ENCODE measurements at places on chromosomes 13 and 19. TPM values are rescaled to one million over a fixed set of nuclear protein-coding genes. Genes with fewer than 3 reads are reported as not detected.

The DMPK gene
- total RNA-seq: 192 TPM

The BICRA gene
- 19.9 TPM for total RNA-seq

The COX6B2 gene
- total RNA-seq: not detected

The CEACAM7 gene
- not detected for total RNA-seq

- peaks cover 4% of the 10 kb centered on the region for H3K27me3 ChIP-seq
- no peak overlapping the region for H3K27ac ChIP-seq
- peaks cover 51% of the 10 kb centered on the region for H3K4me1 ChIP-seq
- peak overlapping the region; percentile 87 for H3K4me3 ChIP-seq
- no peaks in the 10 kb centered on the region for H3K36me3 ChIP-seq
Observed at GRCh38 chr19:4911314-4911713, 2.0 kb downstream of the UHRF1 start.

DNA sequence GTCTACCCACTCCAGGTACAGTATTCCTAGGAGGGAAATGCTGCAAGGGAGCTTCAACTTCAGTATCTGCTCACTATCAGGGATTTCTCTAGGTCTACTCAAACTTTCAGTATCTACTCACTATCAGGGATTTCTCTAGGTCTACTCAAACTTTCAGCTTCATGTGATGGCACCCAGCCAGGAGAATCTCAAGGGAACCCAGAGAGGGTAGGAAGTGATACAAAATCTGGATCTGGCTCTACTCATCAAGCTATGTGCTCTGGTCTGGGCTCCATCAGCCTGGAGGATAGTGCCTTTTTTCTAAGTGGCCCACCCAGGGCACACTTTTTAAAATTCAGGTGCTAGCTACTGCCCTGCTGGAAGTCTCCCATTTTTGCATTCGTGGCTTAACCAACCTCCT is 52.3 kb upstream of the FNDC3A start:
- H3K4me3 ChIP-seq: no peak overlapping the region
- H3K36me3 ChIP-seq: no peaks in the 10 kb centered on the region
- no peak for DNase-seq
- H3K27ac ChIP-seq: no peak overlapping the region

DNA sequence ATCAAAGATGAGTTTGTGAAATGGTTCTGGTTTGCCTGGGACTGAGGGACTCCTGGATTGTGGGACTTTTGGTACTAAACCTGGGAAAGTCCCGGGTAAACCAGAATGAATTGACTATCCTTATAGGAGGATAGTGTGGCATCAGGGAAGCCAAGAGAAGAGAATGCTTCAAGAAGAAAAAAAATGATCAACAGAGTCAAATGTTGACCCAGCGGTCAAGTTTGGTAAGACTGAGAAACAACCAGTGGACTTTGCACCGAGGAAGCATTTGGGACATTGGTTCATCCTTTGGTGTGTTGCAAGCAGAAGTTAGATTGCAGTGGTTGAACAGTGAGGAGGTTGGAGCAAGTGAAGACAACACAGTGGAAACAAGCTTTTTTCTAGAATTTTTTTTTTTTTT is 33.5 kb downstream of the CLEC17A start:
- no peaks in the 10 kb centered on the region for H3K4me1 ChIP-seq
- H3K36me3 ChIP-seq: no peaks in the 10 kb centered on the region
- H3K27me3 ChIP-seq: no peaks in the 10 kb centered on the region
- no peak overlapping the region for H3K27ac ChIP-seq
- peak; percentile 31 for DNase-seq

DNA sequence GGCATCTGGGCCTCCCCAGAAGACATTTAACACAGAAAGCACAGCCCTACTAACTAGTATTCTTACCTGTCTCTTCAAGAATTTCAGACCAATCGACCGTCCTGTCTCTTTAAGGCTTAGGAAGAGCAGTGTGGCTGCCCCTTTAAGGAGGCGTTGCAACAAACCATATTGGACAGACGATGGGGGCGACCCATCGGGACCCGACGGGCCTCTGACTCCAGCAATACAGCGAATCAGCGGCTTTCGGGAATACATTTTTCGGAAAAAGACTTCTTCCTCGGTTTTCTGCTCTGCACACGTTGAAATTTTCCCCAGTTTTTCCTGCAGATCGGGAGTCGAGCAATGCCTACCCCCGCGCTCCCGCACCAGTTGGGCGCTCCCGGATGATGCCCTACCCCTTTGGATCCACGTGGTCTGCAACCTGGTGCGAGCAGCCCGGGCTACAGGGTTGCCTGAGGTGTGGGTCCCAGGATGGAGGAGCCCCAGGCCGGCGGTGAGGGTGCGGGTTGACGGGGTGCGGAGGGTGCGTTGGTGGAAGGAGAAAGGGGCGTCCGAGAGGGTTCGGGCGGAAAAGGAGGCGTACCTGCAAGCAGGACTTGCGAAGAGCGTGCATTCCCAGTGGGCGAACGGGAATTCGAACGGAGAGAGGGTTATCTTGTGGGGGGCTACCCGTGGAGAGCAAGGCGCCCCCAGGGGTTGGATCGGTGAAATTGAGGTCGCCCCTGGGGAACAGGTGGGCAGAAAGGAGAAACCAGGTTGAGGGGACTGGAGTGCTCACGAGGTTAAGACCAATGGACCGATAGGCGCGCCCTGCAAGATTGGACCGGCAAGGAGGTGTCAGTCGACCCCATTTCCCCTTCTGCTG is at the start of gene POLR1G:
POLR1G (plus strand) TSS at position 419 of the 865 bp plus-strand sequence; CDS start at position 472, 53 bp downstream.
- no peaks in the 10 kb centered on the region for H3K27me3 ChIP-seq
- H3K36me3 ChIP-seq: no peaks in the 10 kb centered on the region

DNA sequence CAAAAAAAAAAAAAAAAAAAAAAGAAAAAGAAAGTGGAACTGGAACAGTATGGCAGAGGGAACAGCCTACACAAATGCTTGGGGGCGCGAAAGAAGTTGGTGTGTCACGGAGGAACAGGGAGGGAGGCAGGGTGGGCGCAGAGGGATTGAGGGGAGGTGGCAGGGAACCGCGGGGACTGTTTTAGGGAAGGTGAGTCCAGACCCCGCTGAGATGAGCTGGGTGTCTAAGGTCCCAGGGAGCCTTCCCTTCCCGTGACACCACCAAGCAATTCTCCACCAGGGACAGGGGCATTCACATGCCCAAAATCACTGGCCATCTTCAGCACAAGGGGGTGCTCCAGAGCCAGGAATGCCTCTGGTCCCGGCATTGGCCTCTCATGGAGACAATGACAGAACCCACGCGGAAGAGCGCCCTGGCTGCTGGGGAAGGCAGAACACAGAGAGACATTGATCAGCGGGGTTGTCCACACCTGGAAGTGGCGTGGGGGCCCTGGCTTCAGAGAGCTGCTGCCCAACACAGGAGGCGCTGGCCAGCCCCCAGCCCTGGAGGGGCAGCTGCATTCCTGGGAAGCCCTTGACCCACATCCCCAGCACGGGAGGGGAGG is 6.9 kb downstream of the PEAK3 start:
- H3K4me3 ChIP-seq: peak overlapping the region; percentile 4
- peaks cover 45% of the 10 kb centered on the region for H3K4me1 ChIP-seq
- DNase-seq: peak; percentile 81
- peak overlapping the region; percentile 44 for H3K27ac ChIP-seq
- H3K27me3 ChIP-seq: no peaks in the 10 kb centered on the region
- peaks cover 9% of the 10 kb centered on the region for H3K36me3 ChIP-seq

- no peaks in the 10 kb centered on the region for H3K27me3 ChIP-seq
- no peak overlapping the region for H3K4me3 ChIP-seq
- H3K36me3 ChIP-seq: no peaks in the 10 kb centered on the region
- H3K4me1 ChIP-seq: peaks cover 10% of the 10 kb centered on the region
Observed at GRCh38 chr19:37997911-37998344, 90.9 kb downstream of the SIPA1L3 start.

GRCh38 chr13:73832128-73832588 is 302.0 kb downstream of the KLF12 start:
- DNase-seq: no peak
- no peak overlapping the region for H3K4me3 ChIP-seq
- no peaks in the 10 kb centered on the region for H3K4me1 ChIP-seq
- no peaks in the 10 kb centered on the region for H3K27me3 ChIP-seq
